NCI-H2171 (cell line): ENCODE measurements at places on chromosomes 6 and 20.

GRCh38 chr20:48102931-48103660, 317.8 kb upstream of the SULF2 start:
- DNase-seq: peak; percentile 45

- DNase-seq: no peak
Measured at GRCh38 chr20:44181611-44182010, 5.4 kb downstream of the JPH2 start.

GRCh38 chr20:50323777-50324775, 133.4 kb downstream of the CEBPB start:
- DNase-seq: no peak

DNA sequence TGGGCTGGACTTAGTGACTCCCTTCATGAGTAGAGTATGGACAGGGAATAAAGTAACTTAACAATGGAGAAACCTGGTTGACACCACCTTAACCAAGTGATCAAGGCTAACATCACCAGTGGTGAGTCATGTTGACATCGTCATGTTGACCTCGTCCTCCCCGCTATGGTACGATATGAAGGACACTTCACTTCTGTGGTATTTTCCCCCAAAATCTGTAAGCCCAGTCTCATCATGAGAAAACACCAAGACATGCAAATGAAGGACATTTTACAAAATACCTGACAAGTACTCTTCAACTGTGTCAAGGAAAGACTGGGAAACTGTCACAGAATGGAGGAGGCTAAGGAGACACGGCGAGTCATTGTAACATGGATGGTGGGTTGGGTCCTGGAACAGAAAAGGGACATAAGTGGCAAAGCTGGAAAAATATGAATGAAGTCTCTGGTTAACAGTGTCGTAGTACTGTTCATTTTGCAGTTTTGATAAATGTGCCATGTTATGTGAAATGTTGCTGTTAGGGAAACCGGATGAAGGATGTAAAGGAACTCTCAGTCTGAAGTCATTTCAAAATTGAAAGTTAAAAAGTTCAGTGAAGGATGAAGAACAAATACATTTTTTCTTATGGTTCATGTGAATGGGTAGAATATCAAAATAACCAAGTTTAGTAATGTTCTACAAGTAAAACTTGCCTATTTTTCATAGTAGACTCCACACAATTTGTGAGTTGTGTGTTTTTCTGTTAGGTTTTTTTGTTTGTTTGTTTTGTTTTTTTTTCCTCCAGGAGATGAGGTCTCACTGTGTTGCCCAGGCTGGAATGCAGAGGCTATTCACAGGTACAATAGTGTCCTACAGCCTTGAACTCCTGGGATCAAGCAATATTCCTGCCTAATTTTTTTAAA, 247.5 kb downstream of the TMEM242 start:
- no peak for DNase-seq

- no peak for DNase-seq
Measured at GRCh38 chr6:42179945-42180313, 6.8 kb downstream of the GUCA1A start.
